ENCODE measurements at places on chromosomes 16 and 17.
A peak's percentile ranks its signal among the peaks of the same experiment; 100 is the strongest.

- no peak for DNase-seq
These were observed 616 bp downstream of the CCDC182 start for GRCh38 chr17:57744195-57745170.

GRCh38 chr17:79609673-79610645, 892 bp downstream of the RBFOX3 start:
- DNase-seq, result no peak

DNA sequence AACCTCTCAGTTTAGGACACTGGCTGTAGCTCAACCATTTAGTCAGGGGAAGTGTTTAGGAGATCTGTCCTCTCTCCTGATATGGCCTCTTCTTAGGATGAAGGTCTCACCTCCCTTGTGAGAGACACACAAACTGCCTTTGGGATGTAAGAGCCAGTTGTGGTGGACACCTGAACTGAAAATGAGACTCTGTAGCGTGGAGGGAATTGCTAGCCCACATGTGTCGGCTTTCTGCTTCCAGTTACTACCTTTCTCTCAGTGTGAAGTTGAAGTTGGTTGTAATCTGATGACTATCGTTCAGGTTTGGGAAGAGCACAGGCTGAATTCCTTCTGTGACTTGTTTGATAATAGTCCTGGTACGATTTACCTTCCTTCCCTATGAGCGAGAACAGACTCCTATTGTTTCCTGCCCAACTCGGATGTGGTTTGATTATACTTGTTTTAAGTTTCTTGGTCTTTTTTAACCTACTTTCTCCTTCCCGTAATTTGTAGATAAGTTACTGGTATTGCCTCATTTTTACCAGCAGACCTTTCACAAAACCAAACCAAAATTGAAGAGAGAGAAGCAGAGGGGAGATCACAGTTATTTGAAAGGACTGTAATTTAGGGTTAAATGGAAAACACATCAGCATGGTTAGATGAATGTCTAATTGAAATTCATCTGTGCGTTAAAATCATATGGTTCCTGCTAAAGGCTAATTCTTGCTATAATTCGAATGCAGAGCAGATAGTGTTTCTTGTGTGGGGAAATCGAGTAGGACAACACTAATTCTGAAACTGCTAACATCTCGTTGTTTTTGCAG, 43.2 kb downstream of the CLEC16A start:
- peak; percentile 32 for DNase-seq

- DNase-seq, result no peak
These were observed 230.1 kb downstream of the CBLN1 start for GRCh38 chr16:49051576-49051975.

DNA sequence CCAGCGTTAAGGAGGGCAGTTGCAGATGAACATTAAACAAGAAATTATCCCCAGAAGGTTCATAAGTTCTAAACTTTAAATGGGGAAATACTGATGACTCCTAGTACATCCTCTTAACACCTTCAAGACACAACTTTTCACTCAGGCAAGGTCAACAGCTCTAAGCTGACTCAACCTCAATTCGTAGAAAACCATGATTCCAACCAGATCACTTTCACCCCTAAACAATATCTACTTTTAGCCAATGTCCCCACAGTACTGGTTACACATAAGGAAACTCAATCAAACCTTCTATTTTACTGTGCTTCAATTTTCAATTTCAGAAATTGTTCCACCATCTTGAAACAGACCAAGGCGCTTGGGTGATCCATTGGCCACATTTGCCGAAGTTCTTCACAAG, 2.3 kb downstream of the CDYL2 start:
- no peak for DNase-seq

DNA sequence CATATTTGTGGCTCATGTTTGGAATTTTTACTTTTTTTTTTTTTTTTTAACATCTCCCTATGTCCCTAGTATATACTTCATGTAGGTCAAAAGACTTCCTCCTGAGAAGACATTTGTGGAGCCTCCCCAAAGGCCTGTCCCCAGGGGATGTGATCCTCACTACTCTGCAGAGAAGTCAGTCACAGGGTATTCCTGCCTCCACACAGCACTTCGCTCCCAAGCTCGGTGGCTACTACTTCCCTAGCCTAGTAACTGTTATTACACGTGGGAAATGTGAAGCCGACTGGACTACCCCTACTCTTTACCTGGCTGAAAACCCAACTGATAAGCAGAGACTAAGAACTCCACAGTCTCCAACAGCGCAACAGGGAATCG, 116.8 kb downstream of the HIC1 start:
- DNase-seq, result no peak

- no peak for DNase-seq
These were observed 12.6 kb upstream of the GOSR2 start for GRCh38 chr17:46910179-46910927.

DNA sequence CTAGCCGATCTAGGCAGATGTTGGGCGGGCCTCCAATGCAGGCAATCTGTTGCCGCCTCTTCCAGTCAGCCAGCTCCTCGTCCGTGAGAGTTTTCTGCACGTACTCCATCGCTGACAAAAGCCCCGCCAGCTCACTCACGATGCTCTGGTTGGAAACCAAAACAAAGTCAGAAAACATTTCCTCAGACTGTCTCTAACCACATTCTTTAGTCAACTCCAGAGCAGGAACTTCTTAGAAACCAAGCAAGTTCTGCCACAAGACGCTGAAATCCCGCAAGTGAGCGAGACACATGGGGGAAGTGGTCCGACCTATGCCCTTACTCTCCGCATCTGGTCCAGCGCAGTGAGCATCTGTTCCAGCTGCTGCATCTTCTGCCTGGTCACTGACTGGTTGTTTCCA, 49.1 kb downstream of the STAT5A start:
- DNase-seq, result peak; percentile 87

- DNase-seq, result no peak
These were observed 24.1 kb downstream of the C16orf96 start for GRCh38 chr16:4580250-4580649.

GRCh38 chr16:57639172-57639887, 10.9 kb downstream of the ADGRG1 start:
- DNase-seq, result peak; percentile 32

DNA sequence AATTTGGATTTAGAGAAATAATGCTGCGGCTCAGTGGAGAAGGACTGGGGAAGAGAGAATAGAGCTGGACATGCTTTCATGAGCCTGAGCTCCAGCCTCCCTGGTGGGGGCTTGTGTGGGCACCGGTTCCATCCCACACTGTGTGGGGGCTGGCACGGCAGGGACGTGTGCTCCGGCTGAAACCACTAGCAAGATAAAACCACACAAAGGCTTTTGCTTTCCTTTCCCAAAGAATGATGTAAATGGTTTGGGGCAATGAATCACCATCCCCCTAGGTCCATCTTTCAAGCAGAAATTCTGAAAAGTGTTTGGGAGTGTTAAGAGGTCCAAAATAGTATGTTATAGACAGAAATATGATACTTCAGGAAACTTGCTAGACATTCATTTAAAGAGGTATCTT, 77.0 kb downstream of the CDH11 start:
- DNase-seq, result no peak

DNA sequence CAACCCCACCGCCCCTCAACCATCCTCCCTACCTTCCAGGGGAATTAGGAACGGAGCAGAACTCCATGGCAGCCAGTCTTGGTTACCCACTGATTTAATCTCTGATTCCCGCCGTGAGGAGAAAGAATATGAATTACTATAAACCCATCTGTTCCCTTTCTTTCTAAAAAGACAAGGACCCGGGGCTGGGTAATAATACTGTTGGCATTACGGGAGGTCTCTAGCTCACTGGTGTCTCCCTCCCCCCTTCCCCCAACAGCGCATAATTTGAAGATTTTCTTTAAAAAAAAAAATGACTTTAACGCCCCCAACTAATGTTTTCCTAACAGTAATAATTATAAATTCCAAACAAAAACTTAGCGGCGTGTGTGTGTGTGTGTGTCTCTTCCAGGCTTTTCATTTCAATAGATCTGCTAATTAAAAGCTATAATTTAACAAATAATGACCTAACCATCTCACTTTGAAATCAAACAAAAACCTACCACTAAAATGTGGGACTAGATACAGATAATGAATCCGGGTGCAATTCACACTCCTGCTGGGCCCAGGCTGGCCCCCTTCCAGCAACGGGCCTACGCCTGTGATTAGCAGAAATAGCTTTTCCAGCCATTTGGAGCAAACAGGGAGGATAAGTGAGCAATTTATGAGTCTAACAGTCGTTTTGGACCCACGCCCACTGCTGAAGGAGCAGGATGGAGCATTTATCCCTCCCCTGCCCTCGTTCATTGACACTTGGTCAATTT, 18.2 kb upstream of the BHLHA9 start:
- DNase-seq, result no peak

- DNase-seq, result no peak
These were observed 15.8 kb downstream of the CDH16 start for GRCh38 chr16:66902648-66903543.

GRCh38 chr17:48326310-48326709, 103.7 kb downstream of the SKAP1 start:
- DNase-seq, result no peak

- no peak for DNase-seq
These were observed 44.0 kb downstream of the MYH3 start for GRCh38 chr17:10612957-10613744.

DNA sequence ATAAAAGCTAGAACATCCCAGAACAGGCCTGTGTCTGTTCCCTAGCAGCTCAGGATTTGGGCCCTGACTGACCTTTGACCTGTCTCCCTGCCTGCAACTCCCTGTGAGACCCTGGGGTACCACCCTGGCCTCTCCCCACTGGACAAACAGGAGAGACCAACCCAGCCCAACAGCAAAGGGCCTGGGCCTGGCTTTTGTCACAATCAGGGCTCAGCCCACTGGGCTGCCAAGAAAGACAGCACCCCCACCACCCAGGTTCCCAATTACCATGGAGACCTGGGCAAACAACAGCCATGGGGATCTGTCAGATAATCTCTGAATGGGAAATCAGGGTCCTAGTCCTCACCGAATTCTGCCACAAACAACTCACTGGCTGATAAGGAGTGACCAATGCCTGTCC, 11.1 kb downstream of the PLLP start:
- DNase-seq, result no peak

DNA sequence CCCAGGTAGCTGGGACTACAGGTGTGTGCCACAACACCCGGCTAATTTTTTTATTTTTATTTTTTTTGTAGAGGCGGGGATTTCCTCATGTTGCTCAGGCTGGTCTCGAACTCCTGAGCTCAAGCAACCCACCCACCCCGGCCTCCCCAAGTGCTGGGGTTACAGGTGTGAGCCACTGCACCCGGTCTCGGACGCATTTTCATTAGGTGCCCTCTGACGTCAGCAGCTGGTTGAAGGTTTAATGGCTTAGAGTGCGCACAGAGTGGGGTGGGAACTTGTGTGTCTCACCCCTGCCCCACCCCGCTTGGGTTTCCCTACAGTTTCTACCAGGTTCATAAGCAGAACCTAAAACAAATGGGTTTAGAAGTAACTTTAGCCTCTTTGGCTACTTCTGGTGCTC, 109.0 kb downstream of the N4BP1 start:
- no peak for DNase-seq

- DNase-seq, result peak; percentile 32
These were observed 318.3 kb downstream of the PHKB start for GRCh38 chr16:47779201-47780016.

DNA sequence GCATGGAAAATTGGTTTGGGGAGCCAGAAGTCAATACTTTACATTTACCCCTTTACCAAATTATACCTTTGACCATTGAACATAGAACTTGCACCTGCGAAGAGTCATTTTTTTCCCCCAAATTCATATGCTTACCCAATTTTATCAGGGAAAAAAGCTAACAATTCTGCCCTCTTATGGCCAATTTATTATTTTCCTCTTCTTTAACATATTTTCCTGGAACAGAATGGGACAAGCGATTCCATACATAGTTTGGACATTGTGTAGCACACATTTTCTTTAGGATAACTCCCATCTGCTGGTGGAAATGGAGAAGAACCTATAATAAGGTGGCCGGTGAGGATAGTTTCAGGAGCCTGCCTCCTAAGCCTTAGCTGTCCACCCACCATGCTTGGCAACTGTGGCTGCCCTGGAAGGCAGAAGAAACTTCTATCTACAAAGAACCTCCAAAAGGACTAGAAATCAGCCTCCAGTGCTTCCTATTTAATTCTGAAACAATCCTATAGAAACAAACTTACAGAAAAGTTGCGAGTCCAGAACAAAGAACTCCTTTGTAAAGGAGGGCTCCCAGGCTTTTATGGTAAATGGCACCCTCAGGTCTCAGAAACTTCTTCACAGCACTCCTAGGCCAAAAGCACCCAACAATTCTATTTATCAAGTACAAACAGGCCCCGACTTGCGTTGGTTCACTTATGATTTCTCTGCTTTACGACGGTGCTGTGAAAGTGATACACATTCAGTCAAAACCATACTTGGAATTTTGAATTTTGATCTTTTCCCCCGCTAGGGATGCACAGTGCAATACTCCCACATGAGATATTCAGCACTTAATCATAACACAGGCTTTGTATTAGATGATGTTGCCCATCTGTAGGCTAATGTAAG, 64.1 kb upstream of the CACNG4 start:
- no peak for DNase-seq

DNA sequence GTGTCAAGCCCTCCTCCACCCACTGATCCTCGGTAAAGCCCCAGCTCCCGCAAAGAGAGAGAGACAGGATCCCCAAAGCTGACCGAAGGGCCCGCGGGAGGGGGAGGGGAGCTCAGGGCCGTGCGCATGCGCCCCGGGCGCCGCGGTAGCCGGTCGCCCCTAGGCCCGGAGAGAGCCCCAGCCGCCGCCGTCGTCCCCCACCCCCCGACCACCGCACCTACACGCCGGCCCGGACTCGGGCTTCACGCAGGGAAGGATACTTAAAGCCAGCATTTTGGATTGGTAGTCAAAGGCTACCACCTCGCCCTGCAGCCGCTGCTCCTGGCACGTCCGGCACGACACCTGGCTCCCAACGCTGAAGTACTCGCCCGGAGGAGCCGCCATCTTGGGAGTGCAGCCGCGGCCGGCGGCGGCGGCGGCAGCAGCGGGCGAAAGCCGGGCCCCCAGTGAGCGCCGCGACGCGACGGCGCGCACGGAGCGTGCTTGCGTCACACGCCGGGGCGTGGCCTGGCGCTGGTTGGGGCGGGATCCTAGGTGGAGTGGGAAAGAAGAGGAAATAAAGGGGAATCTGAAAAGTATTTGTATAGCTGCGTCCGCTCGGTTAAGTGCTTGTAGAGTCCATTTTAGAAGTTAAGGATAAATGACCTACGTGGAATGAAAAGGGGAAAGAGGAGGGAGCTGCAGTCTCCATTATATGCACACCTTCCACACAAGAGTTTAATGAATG, at the start of gene LSM12:
LSM12 (minus strand) TSS at position 468 of the 727 bp plus-strand sequence; CDS start at position 384, 84 bp downstream.
- peak; percentile 91 for DNase-seq

DNA sequence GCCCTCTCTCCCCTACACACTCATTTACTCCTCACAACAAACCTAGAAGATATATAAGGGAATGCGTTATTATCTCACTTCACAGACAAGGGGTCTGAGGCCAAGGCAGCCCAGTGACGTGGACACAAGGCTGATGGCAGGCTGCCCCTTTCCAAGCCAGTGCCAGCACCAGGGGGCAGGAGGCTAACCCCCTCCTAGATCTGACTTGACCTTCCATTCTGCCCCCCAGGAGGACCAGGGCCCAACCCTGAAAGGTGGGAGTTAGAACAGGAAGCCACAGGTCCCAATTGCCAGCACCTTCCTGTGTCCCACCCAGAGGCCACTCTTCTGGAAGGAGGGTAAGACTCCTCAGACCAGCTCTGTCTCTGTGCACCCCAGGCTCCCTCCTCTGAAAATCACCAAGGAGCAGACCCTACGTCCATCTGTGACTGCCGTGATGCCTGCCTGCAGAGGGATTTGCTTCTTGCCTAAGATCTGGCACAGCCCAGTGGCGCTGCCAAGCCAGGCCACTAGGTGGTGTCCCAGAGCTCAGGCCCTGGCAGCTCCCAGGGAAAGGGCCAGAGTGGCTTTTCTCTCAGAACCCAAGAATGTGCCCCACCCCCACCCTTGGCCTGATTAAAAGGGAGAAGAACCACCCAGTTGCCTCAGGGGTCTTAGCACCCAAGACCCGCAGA, 42.4 kb upstream of the MRPS23 start:
- DNase-seq, result peak; percentile 82
